ENCODE measurements at places on chromosomes 12 and 14.

DNA sequence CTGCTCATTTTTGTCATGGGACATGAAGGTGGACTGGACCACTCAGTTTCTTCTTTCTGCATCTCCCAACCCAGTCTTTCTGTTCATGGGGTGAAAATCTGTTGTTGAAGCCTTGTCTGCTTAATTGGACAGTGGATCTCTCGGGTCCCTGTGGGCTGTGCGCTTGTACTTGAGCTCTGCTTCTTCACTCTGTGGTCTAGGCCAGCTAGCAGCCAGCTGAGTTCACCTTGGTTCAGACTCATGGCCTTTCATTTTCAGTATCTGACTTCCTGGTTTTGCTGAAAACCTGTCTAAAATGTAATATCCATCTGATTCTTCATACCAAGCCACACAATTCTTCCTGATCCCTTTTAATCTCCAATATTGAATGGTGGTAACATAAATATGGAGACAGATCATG, 117.2 kb downstream of the LRRK2 start:
- DNase-seq: no peak

DNA sequence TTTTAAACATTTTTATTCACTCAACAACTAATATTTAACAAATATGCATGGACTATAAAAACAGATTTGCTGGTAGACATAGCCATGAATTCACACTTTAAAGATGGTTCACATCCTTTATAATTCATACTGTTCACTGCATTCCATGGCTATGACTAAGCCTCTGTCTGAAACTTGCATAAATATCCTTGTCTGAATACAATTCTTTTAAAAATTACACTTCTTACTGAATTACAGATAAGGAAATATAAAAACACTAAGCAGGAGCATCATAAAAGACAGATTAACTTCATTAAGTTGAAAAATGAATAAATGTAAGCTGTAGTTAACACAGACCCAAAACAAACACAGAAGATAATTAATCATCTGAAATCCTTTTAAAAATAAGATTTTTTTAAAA, 53.8 kb downstream of the GXYLT1 start:
- DNase-seq: peak; percentile 25

DNA sequence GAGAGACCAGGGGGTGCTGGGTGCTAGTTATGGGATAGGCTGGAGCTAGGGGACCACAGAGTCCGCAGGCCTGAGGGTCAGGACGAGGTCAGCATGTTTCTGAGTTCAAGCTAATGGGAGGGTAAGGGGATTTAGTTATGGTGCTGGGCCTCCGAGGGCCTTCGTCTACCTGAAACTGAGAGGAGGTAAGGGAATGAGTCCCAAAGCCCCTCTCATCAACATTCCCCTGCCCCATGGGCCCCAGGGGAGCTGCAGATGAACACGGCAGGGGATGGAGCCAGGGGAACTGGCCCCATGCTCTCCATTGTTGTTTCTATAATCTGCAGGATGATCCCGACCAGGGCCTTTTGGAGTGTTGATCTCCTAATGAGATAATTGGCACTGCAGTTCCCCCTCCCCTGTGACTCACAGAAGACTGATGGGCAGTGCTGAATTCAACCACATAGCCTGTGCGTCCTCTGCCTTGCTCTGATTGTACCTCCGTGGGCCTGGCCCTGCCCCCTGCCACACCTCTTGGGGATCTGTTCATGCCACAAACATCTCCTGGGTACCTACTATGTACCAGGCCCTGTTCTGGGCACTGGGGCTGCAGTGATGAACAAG, 21.4 kb downstream of the FAIM2 start:
- no peak for DNase-seq

GRCh38 chr12:60947533-60947932, 1312.7 kb upstream of the USP15 start:
- no peak for DNase-seq

DNA sequence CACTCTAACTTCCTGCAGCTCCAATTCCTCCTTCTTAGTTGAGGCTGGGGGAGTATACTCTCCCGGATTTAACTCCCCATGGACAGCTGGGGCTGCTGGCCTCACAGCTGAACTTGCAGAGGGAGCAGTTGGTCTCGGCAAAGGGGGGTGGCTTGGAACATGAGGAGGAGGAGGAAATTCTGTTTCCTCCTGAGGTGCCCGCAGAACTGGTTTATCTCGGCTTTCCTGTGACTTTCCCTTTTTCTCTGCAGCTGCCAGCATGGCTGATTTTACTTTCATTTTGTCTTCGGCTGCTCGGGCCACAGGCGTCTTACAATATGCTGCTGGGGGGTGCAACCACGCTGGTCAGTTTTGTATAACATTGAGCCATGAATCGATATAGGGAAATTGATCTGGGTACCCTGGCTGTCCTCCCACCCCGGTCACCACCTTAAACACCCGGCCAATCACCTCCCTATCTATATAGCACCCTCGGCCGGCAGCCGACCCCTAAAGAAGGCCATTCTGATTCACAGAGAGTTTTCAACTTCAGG, 1317.6 kb downstream of the TMEM121 start:
- DNase-seq: no peak

GRCh38 chr12:102107970-102108369, 11.9 kb downstream of the NUP37 start:
- no peak for DNase-seq

DNA sequence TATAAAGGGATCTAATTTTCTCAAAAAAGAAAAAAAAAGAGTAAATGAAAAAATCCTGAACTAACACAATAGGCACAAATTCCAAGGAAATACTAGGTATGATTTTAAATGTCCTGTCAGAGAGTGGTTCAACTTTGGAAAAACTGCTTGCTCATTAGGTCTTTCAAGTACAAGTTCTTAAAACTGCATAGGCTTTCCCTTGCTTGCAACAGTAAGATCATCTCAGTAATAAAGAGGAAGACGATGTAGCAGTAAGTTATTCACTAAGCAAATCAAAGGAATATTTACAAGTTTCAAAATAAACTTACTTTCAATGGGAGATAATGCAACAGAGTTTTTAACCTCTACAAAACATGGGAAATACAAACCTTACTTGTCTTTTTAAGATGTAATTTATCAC, 21.6 kb downstream of the CORO1C start:
- no peak for DNase-seq

- no peak for DNase-seq
Measured at GRCh38 chr12:1226951-1227350, 235.9 kb downstream of the ERC1 start.

DNA sequence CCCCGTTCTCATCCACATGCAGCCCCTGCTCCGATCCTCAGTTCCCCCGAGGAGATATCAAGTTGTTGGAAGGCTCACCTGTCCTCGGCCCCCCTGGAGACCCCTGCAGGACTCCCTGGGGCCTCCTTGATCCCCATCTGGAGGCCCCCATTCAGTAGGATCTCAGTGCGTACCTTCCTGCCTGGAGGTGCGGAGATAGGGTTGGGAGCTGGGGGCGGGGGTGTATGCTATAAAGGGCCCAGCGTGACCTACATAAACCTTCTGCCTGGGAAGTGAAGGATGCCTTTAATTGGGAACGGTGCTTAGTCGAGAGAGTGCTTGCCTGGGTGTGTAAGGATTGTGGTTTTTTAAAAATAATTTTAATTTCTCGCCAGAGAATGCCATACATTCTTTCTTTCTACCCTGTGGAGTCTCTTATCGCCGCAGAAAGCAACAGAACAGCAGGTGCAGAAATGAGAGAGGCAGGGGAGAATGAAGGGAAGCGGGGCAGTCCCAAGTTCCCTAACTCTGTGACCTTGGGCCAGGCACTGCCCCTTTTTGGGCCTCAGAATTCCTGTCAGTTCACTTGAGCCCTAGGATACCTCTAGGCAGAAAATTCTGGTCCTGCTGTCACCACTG, 153.7 kb downstream of the TSPAN9 start:
- no peak for DNase-seq

DNA sequence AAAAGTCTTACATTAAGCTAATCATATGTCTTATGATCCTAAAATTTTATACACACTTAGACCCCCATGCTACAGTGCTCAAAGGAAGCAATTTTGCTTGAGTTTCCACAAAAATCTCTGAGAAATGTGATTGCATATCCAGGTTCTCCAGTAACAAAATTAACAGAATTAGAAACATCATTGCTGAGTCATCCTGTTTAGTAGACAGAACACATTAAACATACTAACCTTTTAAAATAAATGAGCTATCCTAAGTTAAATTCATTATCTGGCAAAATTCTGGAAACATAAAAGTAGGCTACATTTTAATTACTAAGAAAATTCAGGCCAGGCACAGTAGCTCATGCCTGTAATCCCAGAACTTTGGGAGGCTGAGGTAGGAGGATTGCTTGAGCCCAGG, 94.7 kb downstream of the DENND5B start:
- DNase-seq: no peak

- no peak for DNase-seq
Measured at GRCh38 chr12:72679147-72679757, 407.1 kb downstream of the TRHDE start.

DNA sequence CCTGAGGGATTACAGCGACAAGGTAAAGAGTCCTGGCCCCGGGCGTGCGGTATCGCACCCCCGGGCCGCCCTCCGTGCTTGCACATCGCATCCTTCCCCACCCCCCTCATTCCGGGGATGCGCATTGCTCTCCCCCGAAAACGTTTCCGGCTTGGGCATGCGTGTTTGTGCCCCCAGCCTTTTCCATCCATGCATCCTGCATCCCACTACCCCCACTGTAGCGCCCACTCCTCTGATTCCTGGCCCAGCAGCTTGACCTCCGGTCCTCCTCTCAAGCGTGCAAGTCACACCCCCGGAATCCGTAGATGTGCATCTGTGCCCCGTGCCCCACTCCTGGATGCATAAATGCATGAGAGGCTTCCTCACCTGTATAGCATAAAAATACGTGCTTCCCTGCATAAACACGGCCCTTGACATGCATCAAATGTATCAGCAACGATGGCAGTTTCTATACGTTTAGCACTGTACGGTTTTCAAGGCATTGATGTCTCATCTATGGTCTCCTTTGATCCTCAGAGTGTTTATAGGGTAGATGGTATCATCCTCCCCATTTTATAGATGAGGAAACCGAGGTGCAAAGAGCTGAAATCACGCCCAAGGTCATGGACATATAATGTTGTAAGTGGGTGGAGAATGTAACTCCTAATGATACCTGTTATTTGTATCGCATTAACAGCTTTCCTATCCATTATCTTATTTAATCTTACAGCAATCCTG, 484 bp downstream of the RIC8B start:
- no peak for DNase-seq

GRCh38 chr14:55349565-55349964, 62.1 kb downstream of the ATG14 start:
- no peak for DNase-seq

DNA sequence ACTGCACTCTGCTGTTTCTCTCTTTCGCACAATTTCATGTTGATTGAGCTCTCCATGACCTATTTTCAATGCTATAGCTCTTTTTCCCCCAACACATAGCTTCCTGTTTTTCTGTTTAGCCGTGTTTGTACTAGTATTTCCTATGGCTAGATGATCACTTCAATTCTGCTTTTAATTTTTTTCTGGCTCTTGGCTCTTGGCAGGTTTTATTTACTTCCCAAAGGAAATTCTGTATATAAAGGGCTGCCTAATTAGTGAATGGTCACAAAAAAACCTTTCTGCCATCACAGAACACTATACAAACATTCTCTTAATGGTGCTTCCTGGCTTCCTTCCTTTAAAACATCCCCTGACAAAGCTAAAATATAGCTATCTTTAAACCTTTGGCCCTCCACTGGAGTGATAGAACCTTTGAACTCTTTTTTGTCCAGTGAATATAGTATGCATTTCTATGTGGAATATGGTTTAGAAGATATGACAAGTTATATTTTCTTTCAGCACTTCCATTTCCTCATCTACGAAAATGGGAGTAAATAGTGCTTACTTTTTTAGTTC, 88.2 kb downstream of the RASSF9 start:
- no peak for DNase-seq

DNA sequence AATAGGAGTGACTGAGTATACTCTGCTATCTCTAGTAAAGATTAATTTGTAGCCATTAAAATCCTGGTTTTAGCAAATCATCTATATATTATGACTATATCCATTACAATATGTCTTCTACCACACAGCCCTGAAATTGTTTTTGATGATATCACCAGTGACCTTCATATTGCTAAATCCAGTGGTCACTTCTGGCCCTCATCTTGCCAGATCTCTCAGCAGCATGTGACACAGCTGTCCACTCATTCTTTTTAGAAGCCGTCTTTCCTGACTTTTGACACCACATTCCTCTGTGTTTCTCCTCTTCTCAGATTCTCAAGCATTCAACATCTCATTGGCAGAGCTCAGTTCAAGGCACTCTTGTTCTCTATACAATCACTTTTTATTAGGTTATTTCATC, 54.9 kb downstream of the CPNE8 start:
- DNase-seq: no peak

GRCh38 chr12:64665514-64665913, 55.2 kb downstream of the RASSF3 start:
- no peak for DNase-seq

- DNase-seq: no peak
Measured at GRCh38 chr12:102956738-102957327, 641 bp upstream of the ASCL1 start.

DNA sequence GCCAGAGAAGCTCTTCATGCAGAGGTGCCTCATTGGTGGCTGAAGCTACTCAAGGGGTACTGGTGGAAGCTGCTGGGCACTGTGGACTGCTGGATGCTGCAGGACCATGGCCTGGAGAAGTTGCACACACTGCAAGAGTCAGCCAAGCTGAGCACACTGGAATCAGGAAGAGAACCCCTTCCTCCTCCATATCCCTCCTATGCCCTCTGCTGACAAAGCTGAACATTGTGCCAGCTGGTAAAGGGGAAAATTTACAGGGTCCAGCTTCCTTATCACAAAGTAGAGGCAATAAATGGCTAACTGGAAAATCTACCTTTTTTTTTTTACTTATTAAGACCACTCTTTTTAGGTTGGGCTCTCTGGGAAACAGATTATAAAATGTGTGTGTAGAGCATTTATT, 6.5 kb downstream of the CCDC175 start:
- DNase-seq: no peak

DNA sequence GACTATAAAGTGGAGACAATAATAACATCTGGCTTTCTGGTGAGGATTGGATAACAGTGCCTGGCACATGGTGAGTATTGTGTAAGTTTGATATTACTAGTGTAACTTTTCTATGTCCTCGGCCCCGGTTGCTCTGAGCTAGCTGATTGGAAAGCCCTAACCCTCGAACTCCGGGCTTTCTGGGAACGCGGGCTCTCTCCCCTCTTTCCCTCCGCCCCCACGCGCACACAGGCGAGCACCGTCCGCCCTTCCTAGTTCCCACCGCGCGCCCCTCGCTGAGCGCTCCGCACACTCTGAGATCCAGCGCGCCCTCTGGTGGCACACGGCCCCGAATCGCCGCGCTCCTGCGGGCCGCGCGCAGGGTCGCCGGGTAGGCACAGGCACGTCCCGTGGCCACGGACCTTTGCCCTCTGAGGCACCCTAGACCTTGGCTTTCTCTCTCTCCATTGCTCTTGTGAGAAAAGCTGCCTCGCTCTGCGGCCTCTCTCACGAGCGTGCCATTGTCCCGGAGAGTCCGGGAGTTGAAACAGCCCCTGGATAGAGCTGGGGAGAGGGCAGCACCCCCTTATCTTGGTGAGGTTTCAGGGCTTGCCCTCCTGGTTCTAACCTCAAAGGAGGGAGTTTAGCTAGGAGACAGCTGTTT, 23.2 kb upstream of the ESRRB start:
- DNase-seq: peak; percentile 81

All from HTR-8/SVneo (cell line).